ENCODE measurements at places on chromosomes 6 and 20.

DNA sequence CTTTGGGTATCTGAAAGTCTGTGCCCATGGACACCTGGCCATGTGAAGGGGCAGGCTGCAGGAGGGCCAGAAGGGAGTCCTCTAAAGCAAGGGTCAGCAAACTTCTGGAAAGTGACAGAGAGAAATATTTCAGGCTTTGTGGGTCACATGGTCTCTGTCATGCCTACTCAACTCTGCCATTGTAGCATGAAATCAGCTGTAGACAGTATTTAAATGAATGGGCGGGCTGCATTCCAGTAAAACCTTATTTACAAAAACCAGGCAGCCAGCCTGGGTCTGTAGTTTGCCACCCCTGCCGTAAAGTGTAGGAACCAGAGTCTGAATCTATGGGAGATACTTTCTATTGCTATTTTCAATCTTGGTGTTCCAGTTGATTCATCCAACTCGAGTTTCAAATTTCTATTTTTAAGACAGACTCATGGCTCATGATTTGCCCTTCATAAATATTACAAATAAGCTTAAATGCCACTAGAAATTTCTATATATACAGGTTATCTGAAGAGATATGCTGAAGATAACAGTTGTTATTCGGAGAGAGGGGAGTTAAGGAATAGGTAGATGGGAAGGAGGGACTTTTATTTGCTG lies 19.0 kb upstream of the ADGRF4 start:
- DNase-seq = no peak

- DNase-seq = no peak
Observed at GRCh38 chr20:49349078-49349477, 71.2 kb upstream of the ZNFX1 start.

DNA sequence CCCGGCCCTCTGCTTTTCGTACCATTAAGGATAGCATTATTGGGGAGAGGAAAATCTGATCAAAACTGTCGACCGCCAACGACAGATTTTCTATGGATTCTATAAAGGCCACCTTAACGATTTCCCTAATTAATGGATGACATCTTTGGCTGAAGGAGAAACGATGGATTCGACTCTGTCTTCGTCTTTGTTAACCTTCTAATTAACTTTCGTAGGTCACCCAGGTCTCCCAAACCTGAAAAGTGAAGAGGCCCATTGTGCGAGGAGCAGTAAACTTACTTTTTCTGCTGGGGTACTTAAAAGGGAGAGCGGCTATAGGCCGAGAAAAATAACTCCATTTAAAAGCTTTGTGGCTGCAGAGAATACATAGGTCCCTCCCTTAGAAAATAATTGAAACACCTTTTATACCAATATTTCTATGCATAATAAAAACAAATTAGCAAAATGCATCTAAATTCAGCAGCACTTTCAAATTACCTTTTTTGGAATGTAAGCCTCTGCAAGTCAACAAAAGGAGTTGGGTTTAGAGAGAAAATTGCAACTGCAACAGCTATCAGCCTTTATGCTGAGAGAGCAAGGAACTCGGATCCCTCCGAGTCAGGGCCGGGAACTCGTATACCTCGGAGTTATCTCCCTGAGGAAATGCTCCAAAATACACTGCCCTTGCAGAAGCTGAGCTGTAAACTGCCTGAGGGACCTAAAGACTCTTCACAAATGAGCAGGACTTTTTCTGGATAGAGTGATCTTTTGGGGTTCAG lies 31.4 kb upstream of the NR2E1 start:
- DNase-seq = no peak

- no peak for DNase-seq
Observed at GRCh38 chr20:57612916-57613315, 7.3 kb downstream of the ZBP1 start.

- DNase-seq = no peak
Observed at GRCh38 chr6:53943395-53943794, 148.6 kb downstream of the LRRC1 start.

- DNase-seq = no peak
Observed at GRCh38 chr6:93567164-93567563, 147.8 kb upstream of the EPHA7 start.

DNA sequence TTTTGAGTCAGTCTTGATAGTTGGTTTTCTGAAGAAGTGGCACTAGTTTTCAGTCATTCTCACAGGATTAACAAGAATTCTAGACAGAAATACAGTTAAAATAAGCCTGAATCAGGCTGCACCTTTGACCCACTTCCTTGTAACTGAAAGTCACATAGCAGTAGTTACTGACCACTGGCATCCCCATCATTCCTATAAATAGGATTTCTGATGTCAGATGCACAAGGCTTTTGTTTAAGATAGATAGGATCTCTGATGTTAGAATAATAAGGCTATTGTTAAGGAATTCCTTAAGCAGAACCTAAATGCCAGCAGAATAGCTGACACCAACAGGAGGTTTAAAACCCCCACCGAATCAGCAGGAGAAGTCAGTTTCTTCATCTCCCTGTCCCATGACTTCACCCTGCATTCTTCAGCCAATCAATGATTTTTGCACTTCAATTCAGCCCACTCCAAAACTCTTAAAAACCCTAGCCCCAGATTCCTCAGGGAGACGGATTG lies 30.6 kb upstream of the ZBTB24 start:
- no peak for DNase-seq

DNA sequence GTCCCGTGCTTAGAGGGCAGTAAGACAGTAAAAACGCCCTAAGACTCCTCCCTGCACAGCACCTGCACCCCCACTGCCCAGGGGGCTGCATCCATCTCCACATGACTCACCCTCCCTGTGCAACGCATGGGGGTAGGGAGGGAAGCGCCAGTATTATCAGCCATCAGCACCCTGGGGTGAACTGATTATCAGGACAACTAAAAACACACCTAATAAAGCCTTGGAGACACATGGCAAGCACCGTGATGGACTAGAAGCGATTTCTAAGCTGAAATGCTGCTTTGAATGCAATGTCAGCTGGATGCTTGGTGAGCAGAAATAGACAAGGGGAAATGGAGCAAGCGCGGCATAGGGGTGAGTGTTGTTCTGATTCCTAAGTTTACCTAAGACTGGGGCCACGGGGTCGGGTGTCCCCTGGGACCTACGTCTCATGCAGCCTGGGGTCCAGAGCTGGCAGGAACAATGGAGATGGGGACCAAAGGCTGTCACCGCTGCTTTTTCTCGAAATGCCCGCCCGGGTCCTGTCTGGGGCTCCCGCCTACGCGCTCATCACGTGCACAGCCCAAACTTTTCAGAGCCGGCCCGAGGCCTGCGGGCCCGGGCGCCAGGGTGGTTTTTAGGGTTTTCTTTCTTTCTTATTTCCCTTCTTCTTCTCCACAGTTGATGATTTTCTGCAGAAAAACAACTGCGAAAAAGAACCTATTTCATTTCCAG lies 702 bp upstream of the TNFAIP3 start:
- no peak for DNase-seq

DNA sequence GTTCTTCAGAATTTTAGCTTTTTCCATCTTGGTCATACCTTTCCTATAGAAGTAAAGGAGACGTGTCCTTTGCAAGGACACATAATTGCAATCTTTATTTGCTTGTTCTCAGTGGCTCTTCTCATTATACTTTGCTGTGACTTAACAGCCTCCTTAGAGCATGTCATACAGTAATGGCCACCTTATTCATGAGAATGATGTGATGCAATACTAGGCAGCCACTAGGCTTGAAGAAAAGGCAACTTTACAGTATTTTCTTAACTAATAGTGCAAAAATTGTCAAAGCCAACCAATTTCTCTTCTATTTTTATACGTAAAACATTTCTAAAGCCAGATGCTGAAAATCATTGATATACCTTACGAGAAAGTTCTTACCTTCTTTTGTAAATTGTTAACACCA lies 1296.8 kb upstream of the EYS start:
- no peak for DNase-seq

DNA sequence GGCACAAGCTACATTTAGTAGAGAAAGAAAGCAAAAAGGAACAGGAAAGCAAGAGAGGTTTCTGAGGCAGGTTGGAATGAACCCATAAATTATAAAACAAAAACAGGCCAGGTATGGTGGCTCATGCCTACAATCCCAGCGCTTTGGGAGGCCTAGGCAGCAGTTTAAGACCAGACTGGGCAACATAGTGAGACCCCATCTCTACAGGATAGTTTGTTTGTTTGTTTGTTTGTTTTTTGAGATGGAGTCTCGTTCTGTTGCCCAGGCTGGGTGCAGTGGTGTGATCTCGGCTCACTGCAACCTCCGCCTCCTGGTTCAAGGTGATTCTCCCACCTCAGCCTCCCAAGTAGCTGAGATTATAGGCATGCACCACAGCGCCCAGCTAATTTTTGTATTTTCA lies 49.0 kb downstream of the AFG1L start:
- no peak for DNase-seq

GRCh38 chr20:5608442-5609161 lies 141.6 kb upstream of the SHLD1 start:
- no peak for DNase-seq

DNA sequence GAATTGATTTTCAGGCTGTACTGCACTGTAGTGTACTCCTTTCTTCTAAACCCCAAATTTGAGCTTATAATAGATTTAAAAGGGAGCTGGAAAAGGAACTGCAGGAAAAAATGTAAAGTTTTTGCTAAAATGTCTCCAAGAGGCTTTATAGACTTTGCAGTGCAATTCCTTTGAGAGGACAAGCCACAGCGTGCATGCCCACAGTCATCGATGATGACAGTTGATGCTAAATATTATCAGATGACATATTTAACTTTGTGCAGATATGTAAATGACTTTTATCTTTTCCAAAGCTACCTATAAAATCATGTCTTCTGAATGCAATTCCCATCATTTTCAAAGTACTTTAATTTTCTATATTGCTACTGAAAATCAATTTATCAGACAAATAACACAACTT lies 24.3 kb upstream of the HDGFL1 start:
- no peak for DNase-seq

DNA sequence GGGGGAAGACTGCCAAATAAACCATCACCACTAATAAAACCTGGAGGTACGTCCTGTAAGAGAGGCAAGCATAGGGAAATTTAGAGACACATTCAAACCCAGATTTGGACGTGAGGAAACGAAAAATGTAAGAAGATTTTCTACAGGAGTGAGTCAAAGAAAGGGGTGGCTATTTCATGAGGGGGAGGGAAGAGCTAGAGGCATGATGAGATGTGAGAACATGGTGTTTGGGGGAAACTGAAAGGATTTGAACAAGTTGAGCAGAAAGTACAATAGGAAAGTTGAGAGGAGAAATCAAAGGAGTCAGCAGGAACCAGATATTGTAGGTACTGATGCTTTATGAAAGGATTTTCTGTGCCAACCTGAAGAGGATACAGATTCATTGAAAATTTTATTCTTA lies 179.1 kb upstream of the HS3ST5 start:
- DNase-seq = no peak

GRCh38 chr6:123570813-123571684 lies 65.7 kb downstream of the TRDN start:
- DNase-seq = no peak

- no peak for DNase-seq
Observed at GRCh38 chr6:167898673-167899311, 72.1 kb downstream of the AFDN start.

- no peak for DNase-seq
Observed at GRCh38 chr6:156909212-156910010, 132.2 kb downstream of the ARID1B start.

- DNase-seq = no peak
Observed at GRCh38 chr6:157281570-157281969, 41.7 kb downstream of the TMEM242 start.

DNA sequence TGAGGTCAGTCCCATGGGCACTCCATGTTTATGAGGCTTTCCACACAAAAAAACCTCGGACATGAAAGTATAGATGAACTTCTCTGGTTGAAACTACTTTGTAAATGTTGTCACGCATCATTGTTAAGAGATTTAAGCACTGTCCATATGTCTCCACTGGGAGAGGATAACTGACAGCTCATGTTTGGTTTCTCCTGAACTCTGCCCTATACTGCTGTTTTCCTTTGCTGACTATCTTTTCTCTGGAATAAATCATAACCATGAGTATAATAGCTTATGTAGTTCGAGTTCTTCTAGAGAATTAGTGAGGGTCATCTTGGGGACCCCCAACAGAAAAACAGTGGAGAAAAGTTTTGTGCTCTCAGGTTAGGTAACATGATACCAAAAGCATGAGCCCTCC lies 14.3 kb downstream of the THEMIS start:
- no peak for DNase-seq

GRCh38 chr6:155455766-155456165 lies at the start of gene NOX3:
Gene NOX3, minus strand, starts transcription at chr6:155455839. Its CDS starts 39 bp downstream, at chr6:155455800.
- no peak for DNase-seq

DNA sequence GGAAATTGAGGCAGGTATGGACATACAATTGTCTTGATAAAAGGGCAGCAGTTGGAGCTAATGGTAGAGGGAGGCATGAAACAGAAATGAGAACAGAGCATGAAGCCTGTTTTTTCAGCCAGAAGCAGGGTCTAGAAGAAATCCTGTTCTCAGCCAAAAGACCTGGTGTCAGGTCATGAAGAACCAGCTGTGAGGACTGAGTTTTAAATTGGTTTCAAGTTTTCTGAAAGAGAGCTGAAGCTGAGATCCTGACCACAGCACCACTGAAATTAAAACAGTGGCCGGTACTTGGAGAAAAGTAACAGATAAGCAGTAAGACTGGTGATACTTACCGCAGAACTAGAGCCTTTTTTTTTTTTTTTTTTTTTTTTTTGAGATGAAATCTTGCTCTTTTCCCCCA lies 283.8 kb upstream of the BMP2 start:
- no peak for DNase-seq

GRCh38 chr20:8721098-8721497 lies 347.8 kb upstream of the PLCB4 start:
- DNase-seq = no peak

- DNase-seq = no peak
Observed at GRCh38 chr6:37243816-37244370, 13.7 kb upstream of the TBC1D22B start.

DNA sequence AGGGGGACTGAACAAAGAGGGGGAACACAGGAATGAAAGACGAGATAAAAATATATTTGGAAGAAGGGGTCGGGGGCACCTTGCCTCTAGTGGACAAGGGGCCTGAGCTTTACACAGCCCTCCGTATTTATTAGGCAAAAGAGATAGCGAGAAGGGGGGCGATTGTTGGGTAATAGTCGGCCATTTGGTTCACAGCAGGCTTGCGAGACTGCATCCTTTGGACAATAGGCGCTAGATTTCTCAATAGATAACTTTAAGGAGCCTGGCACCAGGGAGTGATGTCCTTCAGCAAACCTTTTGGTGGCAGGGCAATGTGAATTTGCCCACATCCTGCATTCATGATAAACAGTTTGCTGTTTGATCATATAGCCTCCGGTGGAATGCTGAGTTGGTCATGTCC lies 3.0 kb upstream of the NANP start:
- DNase-seq = no peak

DNA sequence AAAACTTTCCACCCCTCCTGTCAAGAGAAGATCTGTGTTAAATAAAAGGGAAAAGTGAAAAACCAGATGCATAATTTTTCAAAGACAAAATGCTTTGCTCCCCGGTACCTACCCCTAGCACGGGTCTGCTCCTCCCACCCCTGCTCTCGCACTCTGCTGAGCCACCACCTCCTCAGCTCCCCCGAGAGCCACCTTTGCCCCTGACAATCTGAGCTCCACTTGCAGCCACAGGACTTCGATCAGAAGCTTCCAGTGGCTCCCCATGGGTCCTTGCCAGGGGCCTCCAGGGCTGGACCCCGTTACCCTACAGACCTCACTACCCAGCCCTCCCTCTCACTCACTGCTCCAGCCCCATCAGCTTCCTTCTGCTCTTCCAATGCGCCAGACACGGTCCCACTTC lies 171.7 kb downstream of the PREX1 start:
- DNase-seq = no peak

- no peak for DNase-seq
Observed at GRCh38 chr20:13400453-13400852, 179.4 kb downstream of the ISM1 start.
